ENCODE measurements at places on chromosomes 2 and 18.

DNA sequence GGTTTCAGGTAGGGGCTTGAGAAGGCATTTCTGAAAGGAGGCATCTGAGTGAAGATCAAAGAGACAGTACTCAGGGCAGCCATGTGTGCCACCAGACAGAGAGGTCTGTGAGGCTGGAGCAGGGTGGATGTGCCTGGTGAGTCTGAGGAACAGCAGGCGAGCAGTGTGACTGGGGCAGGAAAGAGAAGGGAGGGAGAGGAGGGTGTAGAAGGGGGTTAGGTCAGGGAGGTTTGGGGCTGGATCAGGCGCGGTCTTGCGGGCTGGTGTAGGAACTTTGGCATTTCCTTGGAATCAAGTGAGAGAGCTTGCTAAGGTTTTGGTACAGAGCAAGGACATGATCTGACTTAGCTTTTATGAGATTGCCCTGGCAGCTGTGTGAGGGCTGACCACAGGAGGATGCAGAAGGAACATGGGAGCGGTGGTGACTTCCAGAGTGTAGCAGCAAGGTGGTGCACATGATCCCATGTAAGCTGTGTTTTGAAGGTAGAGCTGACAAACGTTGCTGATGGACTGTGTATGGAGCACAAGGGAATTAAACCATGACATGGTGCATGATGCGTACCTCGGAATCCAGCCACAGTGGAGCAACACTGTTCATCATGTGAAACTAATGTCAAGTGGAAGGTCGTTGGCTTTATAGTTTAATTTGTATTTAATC, 13.9 kb downstream of the RAB31 start:
- no peak for DNase-seq

DNA sequence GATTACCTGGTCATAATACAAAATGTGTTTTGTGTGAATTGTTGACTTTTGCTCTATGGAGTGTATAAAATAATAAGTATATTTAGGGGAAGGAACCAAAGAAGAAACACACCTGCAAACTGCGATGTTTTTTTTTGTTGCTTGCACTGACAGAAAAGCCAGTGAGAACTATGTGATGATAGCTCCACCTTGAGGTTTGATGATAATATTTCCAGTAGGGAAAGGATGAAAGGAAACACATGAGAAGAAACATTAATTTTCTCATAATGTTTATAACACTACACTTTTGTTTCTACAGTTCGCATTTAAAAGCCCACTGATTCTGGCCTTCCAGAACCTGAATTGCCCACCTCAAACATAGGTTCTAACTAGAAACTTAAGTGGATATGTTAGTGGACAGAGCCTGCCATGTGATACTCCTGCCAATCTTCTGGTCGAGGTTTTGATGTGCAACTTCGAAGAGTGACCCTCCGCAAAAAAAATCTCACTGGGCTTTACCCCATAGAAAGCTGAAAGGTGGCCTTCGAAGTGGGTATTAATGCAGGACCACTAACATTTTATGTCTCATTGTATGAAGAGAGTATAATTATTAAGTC, 476.4 kb upstream of the SPHKAP start:
- DNase-seq: no peak

- DNase-seq: no peak
Observed at GRCh38 chr2:159849160-159849813, 51.3 kb upstream of the CD302 start.

DNA sequence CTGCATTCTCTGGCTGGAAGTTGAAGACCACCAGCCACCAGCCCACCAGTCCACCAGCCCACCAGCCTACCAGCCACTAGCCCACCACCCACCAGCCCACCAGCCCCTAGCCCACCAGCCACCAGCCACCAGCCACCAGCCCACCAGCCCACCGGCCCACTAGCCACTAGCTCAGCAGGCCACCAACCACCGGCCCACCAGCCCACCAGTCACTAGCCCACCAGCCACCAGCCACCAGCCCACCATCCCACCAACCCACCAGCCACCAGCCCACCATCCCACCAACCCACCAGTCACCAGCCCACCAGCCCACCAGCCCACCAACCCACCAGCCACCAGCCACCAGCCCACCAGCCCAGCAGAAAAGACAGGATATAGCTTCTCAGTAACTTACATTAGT, 18.6 kb upstream of the TMEM131 start:
- DNase-seq: no peak

DNA sequence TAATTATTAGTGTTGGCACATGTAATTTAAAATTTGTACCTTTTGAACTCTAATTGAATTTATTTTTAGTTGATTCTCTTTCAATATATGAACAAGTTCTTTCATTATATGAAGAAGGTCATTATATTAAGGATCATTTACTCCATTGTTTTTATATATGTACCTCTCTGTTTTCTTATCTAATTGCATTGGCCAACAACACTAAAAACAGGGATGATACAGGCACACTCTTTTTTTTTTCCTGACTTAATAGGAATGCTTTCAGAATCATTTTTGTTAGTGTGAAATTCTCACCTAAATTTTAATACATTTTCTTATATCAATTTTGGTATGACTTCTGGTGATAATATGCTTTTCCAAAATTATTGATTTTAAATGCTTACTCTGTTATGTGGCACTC, 75.0 kb upstream of the SCN1A start:
- no peak for DNase-seq

- no peak for DNase-seq
Observed at GRCh38 chr2:121293450-121294325, 8.7 kb upstream of the TFCP2L1 start.

GRCh38 chr18:37577051-37577611, 11.5 kb upstream of the CELF4 start:
- no peak for DNase-seq

- DNase-seq: no peak
Observed at GRCh38 chr2:223779877-223780276, 57.5 kb downstream of the AP1S3 start.

- DNase-seq: no peak
Observed at GRCh38 chr18:21309248-21309647, 67.2 kb downstream of the GREB1L start.

DNA sequence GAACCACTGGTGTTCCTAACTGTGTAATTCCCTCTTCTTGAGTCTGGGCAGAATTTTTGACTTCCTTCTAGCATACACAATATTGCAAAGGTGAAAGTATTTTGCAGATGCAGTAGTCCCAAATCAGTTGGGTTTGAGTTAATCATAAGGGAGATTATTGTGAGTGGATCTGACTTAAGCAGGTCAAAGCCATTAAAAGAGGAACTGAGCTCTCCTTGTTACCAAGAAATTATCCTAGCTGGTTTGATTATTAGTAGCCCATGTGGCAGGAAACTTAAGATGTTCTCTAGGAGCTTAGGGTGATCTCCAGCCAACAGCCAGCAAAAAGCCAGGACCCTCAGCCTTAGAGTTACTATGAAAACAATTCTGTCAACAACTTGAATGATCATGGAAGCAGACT, 221.8 kb downstream of the RPIA start:
- DNase-seq: no peak

DNA sequence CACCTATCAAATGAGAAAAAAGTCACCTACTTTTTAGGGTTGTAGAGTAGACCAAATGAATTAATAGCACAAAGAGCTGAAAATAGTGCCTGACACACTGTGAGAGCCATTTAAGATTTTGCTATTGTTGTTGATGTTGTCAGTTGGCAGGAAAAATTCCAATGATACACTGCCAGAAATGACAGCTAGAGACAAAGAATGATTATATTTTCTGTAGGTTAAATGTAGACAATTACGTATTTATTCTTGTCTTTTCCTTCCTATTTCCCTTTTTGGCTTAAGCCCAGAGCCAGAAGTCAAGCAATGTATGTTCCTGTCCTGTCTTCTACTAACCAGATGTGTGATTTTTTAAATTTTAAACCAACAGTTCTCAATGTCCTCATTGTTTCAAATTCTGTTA, 17.2 kb downstream of the NRXN1 start:
- DNase-seq: no peak
